ENCODE measurements at places on chromosomes 7 and 10.

DNA sequence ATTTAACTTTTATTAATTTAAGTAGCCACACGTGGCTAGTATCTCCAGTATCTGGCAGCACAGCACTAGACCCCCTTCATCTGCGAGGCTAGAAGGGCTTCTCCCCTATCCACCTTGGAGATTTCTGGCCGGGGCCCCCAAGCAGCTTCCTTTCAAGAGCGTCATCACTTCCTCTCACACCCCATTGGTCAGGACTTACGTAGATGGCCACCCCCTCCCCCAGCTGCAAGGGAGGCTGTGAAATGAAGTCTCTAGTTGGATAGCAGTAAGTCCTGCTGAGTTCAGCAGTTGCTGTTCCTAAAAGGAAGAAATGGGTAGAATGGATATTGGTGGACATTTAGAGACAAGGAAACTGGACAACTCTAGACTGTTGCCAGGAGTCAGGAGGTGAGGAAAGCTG is 33.8 kb upstream of the COMTD1 start:
- DNase-seq = no peak

DNA sequence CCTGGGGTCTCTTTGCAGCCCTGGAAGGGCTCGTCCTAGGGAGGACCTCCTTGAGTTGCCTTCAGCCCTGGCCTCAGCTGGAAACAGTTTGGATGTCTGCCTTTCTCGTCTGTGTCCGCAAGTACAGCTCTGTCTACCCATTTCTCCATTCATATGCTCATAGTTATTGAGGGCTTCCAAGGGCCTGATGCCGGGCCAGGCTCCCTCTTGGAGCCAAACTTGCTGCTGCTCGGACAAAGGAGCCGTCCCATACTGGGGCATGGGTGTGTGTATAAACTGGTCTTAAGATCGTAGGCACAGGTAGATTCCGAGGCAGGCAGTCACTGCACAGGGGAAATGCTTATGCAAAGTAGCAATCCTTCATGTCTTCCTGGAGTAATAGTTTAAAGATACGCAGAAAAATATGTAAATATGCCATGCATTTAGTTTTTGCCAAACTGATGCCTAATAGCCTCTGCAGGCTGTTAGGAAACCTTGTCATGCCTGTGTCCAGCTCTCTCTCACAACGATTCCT is 117.0 kb upstream of the BTBD16 start:
- DNase-seq = no peak

DNA sequence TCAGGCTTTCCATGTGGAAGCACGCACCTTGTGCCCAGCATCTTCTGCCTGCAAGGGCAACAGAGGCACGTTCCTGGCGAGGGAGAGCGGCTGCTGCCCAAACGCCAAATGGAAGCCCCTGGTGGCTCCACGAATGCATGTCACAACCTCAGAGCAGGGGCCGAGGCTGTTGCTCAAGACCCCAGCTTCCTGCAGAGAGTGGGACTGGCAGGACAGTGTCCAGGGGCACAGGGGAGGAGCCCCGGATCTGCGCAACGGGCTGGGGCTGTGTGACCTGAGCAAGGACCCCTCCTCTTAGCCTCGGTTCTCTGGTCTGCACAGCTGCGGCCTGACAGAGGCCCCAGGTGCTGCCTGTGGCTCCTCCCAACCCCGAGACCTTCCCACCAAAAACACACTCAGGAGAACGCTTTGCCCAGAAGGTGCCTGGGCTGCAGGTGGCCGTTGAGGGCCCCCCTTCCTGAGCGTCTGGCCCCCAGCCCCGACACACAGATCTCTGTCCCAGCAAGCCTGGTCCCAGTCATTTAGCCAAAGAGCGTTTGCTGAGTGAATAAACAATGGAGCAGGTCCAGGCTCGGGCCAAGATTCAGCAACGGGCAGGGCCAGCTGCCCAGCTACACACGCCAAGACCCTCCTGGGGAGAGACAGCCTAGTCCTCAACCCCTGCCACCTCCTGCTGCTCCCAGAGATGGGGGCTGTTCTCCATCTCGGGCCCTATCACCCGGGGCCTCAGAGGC is 1.2 kb downstream of the MICALL2 start:
- no peak for DNase-seq

DNA sequence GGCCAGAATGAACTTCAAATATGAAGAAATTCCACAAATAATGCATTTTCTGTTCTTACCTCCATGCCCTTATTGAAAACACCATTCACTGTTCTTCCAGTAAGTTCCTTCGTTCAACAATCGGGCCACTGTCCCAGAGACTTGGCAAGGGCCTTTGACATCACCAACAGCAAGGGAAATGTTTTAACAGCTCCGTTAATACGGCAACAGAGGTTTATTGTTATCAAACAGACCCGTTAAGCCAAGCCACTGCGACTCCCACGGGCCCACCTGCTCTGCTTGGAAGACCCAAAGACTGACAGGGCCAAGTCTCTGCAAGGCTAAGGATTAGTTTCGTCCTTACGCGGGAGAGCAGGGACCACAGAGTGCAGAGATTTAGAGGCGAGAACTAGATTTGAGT is 43.4 kb upstream of the LYZL1 start:
- no peak for DNase-seq

- no peak for DNase-seq
These were observed 15.7 kb downstream of the TMEM106B start for GRCh38 chr7:12226756-12227155.

DNA sequence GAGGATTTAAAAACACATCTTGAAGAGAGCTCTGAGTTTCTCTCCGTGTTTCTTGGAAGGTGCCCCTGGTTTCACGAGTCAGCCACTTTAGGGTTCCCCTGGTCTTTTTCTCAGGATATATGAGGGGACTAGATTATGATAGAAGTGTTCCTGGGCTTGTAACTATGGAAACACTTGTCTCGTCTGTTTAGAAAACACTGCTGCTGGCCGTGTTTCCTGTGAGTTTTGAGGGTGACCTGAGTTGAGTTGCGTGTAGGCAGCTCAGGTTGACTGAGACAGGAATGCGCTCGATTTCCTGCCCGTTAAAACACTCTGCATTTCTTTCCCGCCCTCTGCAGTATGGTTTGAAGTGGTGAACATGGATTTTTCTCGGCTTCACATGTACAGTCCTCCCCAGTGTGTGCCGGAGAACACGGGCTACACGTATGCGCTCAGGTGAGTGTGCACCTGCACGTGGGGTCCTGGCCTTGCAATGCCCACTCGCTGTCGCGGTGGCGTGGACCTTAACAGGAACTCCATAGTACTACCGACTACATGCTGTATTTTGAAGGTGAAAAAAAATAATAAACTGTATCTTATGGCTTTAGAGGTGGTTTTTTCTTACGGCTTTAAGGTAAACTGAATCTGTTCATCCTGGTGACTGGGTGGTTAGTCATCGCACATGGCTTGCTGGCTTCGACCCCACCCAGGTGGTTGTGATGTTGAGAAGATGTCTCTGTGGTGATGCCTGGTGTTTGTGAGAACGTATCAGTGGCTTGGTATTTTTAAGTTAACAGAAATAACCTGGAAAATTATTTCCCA is at the start of gene SUN1:
Gene SUN1, plus strand, starts transcription at position 310 of the 801 bp plus-strand sequence. Its CDS starts 49 bp downstream, at position 359.
- DNase-seq = peak; percentile 72

- DNase-seq = no peak
These were observed 38.6 kb upstream of the TNKS2 start for GRCh38 chr10:91759581-91759986.

GRCh38 chr10:338171-339037 is 203.1 kb downstream of the ZMYND11 start:
- no peak for DNase-seq

GRCh38 chr10:132455441-132455971 is 58.5 kb downstream of the PWWP2B start:
- no peak for DNase-seq

DNA sequence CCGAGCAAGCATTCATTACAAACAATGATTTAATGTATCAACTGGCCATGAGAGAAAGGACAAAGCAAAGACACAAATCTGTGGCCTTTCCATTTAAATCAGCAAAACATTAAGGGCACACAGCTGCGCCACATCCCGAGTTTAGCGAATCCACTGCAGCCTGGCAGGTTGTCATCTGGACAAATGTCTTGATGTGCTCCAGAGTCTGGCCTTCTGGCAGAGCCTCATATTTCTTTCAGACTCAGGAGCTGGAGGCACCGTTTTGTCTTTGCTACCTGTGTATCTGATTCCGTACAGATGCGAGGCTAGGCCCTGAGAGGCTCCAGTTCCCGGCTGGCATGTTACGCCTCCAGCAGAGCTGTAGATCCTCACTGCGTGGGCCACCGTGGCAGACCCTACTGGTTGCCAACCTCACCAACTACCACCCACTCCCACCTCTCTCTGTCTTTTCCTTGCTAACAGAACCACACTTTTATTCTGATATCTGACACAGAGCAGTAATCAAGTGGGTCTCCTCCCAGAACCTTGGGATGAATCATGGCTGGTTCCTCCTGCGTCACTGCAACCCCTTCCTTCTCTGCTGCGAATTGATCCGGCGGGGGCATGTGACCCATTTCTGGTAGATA is 40.9 kb upstream of the EFCAB10 start:
- no peak for DNase-seq

DNA sequence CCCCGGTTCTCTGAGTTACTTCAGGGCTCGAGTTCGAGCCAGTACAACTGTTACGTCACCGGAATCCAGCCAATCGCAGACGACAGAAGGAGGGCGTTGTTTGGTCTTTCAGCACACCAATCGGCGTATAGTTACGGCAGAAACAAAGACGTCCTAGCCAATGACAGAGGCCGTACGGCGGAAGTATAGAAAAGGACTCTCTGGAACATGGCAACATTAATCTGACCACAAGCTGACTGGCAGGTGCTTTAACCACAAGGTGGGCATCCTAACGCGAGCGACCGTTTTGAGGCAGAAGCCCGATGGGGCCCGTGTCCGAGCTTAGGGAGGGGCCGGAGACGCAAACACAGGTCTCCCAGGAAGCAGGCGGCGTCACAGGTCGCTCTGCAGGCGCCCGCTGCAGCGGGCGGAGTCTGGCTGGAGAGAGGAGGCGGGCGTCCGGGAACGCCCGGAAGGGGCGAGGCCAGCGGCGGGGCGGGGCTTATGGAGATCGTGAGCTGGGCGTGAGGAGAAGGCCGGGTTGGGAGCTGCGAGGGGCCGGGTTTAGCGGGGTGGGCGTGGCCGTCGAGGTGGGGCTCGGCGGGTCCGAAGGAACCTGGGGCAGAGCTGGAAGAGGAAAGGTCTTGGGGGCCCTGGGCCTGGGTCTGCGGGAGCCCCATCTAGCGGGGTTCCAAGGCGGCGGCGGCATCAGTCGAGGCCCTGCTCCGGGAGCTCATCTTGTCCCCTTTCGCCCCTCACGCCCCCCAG is at the start of gene MOSPD3:
Gene MOSPD3, plus strand, starts transcription at position 558 of the 747 bp plus-strand sequence. CDS start 252 bp downstream, outside the sequence.
- peak; percentile 99 for DNase-seq

GRCh38 chr7:42222891-42223290 is 14.1 kb downstream of the GLI3 start:
- no peak for DNase-seq

GRCh38 chr7:1915956-1916600 is 246.0 kb downstream of the ELFN1 start:
- DNase-seq = no peak

- DNase-seq = no peak
These were observed 237.1 kb upstream of the FAM3C start for GRCh38 chr7:121633186-121633585.

GRCh38 chr7:100952641-100953040 is 3.3 kb downstream of the MUC3A start:
- no peak for DNase-seq

- DNase-seq = no peak
These were observed 21.8 kb downstream of the PWWP2B start for GRCh38 chr10:132418527-132419416.

All from activated T-cell treated with anti-CD3 and anti-CD28 coated beads, Interleukin-2, amount 50 U/mL, for 48 hours (primary cell).